ENCODE measurements at places on chromosomes 16 and 17.

- DNase-seq: peak; percentile 56
Observed at GRCh38 chr16:49652456-49653172, 203.3 kb downstream of the ZNF423 start.

- DNase-seq: no peak
Observed at GRCh38 chr16:66325717-66326376, 40.6 kb upstream of the CDH5 start.

GRCh38 chr17:37671028-37671823 is 28.0 kb upstream of the DDX52 start:
- DNase-seq: no peak

DNA sequence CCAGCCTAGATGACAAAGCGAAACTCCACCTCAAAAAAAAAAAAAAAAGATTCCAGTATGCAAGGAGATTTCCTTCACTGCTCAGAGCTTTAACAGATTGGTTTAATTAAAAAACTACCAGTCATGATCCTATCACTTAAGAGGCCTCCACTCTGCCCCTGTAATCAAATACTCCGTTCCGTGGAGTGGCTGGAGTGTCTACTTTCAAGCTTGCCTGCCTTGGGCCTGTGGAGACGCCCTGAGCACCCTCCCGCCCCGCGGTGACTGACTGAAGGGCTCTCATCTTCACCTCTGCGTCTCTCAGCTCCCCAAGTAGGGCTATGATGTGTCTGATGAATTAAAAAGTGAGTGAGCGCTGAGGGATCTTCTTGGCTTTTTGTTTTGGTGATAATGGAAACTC is 25.3 kb upstream of the TRPV3 start:
- DNase-seq: no peak

- DNase-seq: no peak
Observed at GRCh38 chr17:30905742-30906100, 317 bp downstream of the TEFM start.

DNA sequence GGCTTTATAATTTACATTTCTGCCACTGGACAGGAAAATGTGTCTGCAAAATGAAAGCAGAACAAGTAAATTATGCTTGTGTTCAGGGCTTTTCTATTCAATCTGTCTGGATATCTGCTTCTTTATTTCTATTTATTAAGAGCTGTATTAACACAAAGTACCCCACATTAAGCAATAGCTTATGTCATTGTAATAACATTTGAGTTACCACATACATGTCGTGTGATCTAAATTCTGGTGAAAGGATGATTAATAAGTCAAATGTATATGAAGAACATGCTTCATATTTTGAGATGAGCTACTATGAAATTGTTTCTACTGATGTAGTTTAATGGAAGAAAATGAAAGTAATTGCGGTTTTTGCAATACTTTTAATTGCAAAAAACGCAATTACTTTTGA is 238.2 kb downstream of the KCNJ2 start:
- no peak for DNase-seq

Data from heart right ventricle (tissue), 16 donors.